Myocyte (in vitro differentiated cells): ENCODE measurements at places on chromosomes 13 and 19. TPM values are rescaled to one million over a fixed set of nuclear protein-coding genes. Genes with fewer than 3 reads are reported as not detected.

Gene PCDH20
- not detected in 2 replicates for total RNA-seq

Gene ZNF730
- total RNA-seq, result 0.88 and 0.96 TPM in 2 replicates

Gene CAMSAP3
- not detected in 2 replicates for total RNA-seq

Gene LRRC25
- not detected in 2 replicates for total RNA-seq

Gene SPHK2
- 11.0 and 16.5 TPM in 2 replicates for total RNA-seq

Gene TNNI3
- 1.5 and 1.7 TPM in 2 replicates for total RNA-seq

Gene RINL
- 8.3 and 20.6 TPM in 2 replicates for total RNA-seq

Gene AZU1
- total RNA-seq, result not detected in 2 replicates
